NCI-H1105 (cell line): ENCODE measurements at places on chromosomes 12 and 14.

- no peak for DNase-seq
Measured at GRCh38 chr12:131386781-131387180, 324.1 kb upstream of the SFSWAP start.

DNA sequence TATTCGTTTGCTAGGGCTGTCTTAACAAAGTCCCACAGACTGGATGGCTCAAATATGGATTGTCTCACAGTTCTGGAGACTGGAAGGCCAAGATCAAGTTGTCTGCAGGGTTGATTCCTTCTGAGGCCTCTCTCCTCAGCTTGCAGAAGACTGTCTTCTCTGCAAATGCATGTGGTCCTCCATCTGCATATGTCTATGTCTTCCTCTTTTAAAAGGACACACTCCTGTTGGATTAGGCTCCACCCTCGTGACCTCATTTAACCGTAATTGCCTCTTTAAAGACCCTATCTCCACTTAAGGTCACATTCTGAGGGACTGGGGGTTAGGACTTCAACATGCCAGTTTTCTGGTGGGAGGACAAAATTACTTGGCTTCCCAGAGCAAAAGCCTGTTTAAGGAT is 123.3 kb downstream of the SLC38A6 start:
- no peak for DNase-seq

DNA sequence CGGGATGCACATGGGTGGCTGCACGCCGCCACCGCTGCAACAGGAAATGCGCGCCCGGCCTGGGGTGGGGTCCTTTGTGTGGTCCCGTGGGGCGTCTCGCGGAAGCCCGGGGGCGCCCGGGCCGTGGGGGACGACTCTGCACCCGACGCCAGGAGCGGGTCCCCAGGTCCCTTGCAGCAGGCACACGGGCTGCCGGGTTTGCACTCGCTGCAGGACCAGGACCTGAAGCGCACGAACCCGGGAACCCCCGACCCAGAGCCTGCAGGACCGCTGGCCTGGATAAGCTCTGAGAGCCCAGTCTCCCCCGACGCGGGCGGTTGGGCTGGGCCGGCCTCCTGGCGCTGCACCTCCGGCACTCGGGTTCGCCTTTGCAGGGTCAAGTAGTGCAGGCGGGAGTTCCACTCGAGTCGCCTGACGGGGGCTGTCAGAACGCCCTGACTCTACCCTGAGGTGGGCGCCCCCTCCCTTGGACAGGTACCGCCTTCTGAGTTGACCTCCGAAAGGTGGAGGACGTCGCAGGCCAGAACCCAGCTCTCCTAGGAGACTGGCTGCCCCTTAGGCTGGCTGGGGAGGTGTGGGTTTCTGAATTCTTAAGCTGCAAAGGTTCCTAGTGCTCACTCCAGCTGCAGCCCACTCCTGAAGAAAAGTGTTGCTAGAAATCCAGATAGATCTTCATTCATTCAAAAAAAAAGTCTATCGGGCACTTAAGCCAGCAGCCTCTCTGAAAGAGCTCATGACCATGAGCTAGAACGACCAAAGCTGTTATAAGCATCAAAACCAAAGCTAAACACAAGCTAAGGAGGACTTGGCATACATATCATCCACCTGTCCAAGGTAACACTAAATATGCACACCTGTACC is 68.0 kb downstream of the RNF34 start:
- no peak for DNase-seq

DNA sequence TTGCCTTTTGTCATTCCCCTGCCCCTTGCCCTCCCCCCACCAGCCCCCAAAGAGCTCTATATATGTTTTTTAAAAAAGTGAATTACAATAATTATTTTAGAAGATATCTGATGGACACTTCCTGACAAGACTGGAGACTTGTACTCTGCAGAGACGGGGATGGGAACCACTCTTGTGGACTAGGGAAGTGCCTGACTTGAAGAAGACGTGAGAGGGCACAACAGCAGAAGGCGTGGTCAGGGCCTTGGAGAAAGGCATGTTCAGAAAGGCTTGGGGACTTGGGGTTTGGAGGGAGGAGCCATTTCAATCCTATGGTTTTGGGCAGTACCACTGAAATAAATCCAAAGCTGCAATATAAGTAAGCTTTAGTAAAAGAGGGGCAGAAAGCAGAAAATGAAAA is 154.7 kb downstream of the APAF1 start:
- no peak for DNase-seq

DNA sequence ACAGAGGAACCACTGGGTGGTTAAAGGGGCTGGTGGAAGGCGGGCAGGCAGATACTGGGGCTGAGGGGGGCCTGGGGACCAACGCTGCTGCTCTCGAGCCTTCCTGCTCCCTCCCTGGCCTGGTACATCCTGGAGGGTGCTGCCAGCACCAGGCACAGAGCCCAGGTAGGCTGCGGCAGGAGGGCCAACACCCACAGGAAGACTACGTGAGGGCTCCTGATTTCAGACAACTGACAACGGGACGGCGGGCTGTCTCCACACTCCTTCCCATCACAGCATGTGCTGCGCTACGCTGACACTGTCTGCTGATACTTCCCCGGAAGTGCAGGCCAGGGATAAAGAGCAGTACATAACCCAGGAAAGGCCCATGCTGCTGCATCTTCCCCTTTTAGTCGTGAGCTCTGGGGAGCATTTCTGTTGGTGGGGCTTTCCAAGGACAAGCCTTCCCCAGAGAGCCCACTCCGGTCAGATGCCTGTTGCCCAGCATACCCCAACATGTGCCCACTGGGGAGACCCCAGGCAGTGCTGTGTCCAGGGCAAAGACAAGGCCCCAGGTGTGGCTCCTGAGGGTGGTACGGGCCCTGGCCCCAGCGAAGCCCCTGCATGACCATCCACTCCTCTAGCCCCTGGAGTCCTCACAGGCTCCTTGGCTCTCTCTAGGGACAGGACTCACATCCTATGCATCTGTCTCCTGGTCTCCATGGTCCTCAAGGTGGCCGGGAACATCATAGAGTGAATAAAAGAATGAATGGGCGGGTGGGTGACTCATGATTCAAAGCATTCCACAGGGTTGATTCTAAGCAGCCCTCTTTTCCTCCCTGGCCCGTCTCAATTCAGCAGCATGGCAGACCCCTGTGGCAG is 38.0 kb downstream of the CHGA start:
- no peak for DNase-seq

DNA sequence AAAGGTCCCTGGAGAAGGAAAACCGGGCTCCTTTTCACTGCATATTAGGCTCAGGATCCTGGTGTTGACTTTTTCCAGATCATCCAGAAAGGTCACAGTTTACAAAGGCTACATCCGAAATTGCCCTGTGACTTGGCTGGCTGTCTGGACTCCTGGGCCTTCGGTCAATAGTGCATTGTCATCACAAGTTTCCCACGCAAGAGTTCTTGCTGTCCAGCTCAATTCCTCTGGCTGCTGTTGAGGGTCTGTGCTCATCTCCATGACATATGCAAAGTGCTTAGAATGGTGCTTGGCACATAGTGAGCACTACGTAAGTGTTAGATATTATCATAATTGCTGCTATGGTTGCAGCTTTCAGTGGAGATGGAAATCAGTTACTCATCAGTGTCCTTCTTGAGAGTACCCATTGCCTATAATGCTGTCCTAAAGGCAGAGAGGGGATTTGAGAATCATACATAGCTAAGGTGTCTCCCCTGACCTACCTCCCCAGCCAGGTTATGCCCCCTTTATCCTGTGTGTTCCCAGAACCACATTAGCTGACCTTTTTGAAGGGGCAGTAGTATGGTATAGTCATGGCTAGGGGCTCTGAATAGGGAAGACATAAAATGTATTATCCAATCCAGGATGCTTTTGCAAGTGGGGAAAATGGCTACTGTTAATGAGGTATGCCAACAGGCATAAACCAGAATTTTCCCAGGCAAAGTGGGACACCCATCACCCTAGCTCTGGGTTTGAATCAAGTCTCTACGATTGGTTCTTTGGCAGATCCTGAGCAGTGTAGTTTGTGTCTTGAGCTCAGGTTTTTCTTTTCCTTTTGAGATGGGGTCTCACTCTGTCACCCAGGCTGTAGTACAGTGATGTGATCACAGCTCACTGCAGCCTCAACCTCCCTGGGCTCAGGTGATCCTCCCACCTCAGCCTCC is 132.0 kb upstream of the CCND2 start:
- no peak for DNase-seq

- DNase-seq, result no peak
Measured at GRCh38 chr14:98966475-98967162, 305.4 kb downstream of the BCL11B start.
